ENCODE measurements at places on chromosomes 2 and 18.

DNA sequence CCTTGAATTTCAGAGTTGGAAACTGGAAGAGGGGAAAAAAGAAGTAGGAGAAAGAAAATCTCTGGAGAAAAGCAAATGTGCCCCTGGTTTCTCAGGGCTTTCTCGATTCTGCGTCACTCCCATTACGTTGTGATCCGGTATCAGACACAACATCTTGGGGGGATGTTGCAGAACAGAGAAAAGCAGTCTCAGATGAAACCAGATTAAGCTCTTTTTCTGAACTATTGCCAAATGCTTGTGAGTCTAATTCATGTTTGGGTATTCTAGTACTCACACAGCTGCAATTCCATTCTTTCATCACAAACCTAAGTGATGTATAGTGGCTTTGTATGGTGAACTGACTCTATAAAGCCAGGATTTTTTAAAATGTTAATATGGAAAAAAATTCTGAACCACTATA, 233.2 kb downstream of the TCF4 start:
- peak; percentile 7 for DNase-seq

DNA sequence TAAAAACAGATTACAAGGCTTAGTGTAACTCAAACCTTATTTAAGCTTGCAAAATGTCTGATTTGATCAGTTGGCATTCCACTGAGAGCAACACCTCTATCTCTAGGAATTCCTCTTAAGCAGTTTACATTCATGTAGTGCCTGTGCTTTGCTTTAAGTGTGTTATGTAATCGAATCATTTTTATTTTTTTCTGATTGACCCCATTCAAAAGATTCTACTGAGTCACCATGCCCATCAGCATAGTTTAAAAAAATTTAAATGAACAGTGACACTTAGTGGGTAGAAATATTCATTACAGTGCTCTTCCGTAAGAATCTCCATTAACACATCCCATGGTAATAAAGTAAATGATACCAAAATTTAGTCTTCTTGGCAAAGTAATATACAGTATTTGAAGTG, 67.8 kb upstream of the SLC4A10 start:
- DNase-seq, result no peak

DNA sequence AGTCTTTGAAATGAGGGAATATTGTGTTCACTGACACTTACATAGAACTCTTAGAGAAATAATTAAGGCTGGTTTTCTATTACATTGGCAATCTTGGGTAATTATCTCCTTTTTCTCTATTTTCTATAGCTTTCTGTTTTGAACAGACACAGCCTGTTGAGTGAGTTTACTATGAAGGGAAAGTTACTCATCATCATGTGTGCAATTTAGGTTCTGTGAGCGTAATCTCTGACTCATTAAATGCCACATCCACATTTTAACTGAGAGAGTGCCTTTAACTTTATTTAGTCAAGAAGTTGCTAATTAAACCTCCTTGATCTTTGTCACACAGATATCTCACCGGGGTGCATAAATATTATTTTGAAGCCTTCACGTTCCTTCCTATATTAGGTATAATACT, 174.0 kb upstream of the SLC8A1 start:
- no peak for DNase-seq

- no peak for DNase-seq
These were observed 99.5 kb downstream of the MAP4K4 start for GRCh38 chr2:101796825-101797600.

- no peak for DNase-seq
These were observed 219.9 kb downstream of the SH3RF3 start for GRCh38 chr2:109348671-109349502.

- DNase-seq, result no peak
These were observed 51.7 kb downstream of the NEB start for GRCh38 chr2:151682459-151683003.

- DNase-seq, result peak; percentile 85
These were observed 162.1 kb upstream of the ZNF516 start for GRCh38 chr18:76656925-76657827.

DNA sequence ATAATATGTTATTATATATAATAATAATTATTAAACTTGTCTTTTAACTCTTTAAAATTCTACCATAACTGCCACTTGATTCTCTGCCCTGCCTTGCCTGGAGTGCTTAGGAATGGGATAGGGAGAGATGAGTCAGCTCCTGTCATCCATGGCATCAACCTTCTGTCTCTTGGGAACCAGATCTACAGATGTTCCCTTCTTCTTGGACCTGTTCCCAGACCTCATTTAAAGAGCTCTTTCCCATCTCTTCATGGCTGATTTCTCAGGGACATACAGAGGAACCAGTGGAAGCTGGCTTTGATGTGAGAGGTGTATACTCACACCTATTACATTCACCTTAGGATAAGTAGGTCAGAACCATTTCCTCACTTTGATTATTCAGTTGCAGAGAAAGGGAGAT, 155.3 kb upstream of the MYO3B start:
- peak; percentile 36 for DNase-seq

GRCh38 chr2:91974401-91975129, 2896.7 kb upstream of the TEKT4 start:
- no peak for DNase-seq

DNA sequence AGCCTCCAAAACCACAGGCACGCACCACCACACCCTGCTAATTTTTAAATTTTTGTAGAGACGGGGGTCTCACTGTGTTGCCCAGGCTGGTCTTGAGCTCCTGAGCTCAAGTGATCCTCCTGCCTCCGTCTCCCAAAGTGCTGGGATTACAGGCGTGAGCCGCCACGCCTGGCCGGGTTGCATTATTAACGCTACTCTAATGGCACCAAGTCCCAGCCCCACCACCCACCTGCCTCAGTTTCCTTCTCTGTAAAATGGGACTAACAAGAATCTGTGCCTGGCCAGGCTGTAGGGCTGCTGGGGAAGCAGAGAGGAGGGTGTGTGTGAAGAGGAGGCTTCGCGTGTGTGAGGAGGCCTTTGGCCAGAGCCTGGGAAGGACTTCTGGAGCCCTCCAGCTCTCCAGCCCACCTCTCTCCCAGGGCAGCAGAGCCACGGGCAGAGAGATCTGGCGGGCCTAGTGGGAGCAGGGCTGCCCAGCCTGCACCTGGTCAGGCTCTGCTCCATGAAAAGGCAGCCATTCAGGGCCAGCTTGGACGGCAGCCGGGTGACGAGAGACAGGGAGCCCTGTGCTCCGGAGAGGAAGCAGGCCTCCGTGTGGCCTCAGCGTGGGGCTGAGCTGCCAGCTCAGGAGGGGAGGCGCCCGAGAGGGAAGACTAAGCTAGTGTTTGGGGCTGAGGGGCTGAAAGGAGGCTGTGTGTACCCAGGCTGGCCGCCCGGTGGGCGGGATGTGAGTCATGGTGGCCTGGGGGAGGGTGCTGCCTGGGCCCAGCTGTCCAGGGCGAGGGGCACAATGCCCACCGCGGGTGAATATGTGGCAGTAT, 7.4 kb upstream of the B3GNT7 start:
- no peak for DNase-seq
